ENCODE measurements at places on chromosomes 16 and 17.

DNA sequence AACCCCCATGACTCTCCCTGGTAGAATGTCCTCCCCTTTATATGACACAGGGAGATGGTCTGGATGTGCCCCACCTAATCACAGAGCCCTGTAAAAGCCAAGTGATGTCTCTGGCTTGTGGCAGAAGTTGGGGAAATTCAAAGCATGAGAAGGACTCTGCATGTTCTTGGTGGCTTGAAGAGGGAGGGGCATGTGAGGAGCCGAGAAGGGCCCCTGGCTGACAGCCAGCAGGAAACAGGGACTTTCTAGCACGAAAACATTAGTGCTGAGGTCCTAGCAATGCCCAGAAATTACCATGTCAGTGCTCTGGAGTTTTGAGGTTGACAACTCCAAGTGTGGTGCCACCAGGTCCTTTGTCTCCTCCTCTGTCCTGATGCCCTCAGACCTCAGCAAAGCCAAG, 75.9 kb downstream of the USP22 start:
- DNase-seq = no peak

DNA sequence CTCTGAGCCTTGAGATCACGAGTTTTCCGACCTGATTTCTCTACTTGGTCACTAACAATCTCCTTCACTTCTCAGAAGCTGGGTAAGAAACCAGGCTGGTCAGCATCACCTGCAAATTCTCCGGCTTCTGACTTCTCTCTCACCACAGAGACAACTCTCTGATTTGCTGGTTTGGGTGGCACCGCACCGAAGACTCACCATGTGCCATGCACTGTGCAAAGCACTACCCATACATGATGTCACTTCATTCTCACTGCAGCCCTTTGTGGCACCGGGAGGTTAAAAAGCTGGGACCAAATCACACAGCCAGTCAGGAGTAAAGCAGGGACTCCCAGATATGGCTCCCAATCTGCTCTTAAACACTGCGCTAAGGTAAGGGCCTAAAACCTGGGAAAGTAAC, 647 bp downstream of the VAC14 start:
- DNase-seq = no peak

GRCh38 chr16:88830258-88830657, 18.5 kb upstream of the APRT start:
- DNase-seq = no peak

DNA sequence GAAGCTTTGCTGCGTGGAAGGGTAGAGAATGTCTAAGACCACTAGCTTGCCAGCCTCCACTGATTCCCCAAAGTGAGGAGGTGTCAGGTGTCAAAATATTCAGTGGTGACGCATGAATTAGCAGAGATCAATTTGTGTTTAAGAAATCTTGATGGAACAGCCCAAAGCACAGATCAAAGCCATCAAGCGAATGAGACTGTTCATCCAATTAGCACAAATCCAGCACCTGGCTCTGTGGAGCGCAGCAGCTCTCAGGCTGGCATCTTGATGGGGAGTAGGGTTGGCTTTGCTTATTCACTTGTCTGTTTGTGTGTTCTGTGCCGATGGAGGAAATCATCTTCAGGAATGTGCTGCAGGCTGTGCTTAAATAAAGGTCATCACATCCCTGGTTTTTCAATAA, 456.8 kb upstream of the CCL2 start:
- DNase-seq = no peak

- no peak for DNase-seq
These were observed 65.1 kb downstream of the NUP93 start for GRCh38 chr16:56795011-56795410.

DNA sequence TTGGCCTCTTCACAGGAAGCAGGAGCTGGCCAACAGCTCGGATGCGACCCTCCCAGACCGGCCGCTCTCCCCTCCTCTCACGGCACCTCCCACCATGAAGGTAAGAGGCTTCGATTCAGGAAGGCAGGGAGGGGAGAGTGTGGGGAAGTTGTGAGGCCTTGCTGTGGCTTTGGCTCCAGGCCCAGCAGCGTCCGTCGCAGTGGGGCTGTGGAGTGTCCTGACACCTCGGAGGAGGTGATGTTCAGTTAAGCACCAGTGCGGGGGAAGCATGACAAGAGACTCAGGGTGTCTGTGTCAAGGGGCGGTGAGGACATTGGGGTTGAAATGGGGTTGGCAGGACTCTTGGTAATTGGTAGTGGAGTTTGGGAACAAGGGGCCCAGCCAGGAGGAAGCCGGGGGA, 109.0 kb downstream of the RAP1GAP2 start:
- DNase-seq = no peak

- DNase-seq = no peak
These were observed 482.2 kb upstream of the GOT2 start for GRCh38 chr16:59216291-59216690.

- DNase-seq = peak; percentile 62
These were observed 3.2 kb upstream of the DBNDD1 start for GRCh38 chr16:90022209-90023077.

GRCh38 chr17:8012996-8013640, 10.7 kb downstream of the GUCY2D start:
- DNase-seq = no peak

DNA sequence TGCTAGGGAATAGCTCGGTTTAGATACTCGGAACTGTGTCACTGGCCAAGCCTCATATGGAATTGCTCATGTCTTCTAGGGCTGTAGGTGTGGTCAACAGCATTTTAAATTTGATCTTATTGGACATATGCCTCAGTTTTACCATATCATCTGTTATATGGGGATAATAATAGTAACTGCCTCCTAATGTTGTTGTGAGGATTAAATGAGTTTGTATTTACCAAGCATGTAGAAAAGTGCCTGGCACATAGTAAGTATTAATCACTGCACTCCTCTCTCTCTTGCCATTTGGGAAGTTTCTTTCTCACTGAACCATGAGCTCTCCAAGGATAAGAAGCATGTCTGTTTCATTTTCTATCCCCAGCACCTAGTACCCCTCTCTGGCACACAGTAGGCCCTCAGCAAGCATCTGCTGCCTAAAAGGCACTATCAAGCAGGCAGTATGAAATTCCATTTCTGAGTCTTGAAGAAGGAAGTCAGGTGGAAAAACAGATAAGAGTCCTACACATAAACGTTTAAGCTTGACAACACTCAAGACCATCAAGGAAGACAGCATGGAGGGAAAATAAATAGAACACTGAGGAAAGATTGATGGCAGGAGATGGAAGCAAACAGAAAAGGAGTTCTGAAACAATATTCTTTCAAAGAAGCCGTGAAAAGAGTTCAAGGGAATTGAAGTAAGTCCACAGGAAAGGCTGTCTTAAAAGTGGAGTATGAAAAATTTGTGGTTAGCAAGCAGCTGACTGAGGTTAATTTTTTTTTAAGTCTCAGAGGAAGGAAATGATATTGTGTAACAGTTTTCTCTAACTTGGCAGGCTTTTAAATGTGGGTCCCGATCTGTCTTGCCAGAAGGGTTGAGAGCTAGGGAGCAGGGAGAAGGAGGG, 2.2 kb upstream of the ATP6V0A1 start:
- DNase-seq = no peak

GRCh38 chr17:42969001-42969581, 4.8 kb upstream of the AARSD1 start:
- DNase-seq = no peak

DNA sequence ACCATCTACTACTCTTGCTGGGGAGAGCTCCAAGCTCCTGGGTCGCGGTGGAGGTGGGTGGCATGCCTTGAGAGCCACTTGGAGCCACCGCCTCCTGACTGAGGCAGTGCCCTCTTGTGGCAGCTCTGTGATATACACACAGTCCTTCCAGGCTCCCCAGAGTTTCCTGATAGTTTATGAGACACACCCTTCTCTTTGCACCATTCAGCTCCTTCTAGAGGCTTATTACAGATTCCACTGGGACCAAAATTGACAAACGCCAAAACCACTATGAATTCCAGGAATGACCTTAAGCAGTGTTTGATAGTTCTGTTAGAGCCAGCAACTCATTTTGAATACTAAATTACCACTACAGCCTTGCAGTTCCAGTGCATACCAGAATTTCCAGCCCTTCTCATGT, 170.1 kb upstream of the CDH13 start:
- DNase-seq = no peak

DNA sequence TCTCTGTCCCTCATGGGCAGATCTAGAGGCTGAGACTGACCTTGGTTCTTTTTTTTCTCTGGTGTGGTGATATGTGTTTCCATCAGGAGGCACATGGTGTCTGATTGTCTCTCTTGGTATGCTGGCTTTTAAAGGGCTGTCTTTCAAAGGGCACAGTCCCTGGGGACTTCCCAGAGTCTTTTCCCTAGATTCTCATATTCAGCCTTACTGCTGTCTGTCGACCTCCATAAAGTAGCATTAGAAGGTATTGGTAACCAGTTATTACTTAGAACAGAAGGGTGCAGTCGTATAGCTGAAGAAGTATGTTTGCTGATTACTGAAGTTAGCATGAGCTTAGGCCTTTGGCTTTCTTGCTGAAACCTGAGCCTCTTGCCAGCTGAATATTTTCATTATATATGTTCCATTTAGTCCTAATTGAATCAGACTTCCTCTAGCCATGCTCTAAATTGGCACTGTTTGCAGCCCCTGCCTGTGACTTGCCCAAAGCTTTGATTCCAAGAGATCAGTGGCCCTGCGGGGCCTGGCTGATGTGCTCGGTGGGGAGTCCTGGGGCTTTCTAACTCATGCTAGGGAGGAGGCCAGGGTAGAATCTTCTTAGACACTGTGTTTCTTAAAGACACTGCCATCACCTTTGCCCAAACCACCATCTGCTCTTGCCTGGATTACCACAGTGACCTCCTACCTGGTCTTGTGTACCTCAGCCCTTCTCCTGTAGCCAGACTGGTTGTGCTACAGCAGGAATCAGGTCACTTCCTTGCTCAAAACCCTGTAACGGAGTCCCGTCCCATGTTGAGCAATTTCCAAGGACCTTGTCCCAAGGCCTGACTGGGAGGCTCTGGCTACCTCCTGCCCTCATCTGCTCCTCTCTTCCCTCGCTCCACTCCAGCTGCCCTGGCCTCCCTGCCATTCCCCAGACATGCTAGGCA, 71.5 kb downstream of the WWP2 start:
- no peak for DNase-seq

DNA sequence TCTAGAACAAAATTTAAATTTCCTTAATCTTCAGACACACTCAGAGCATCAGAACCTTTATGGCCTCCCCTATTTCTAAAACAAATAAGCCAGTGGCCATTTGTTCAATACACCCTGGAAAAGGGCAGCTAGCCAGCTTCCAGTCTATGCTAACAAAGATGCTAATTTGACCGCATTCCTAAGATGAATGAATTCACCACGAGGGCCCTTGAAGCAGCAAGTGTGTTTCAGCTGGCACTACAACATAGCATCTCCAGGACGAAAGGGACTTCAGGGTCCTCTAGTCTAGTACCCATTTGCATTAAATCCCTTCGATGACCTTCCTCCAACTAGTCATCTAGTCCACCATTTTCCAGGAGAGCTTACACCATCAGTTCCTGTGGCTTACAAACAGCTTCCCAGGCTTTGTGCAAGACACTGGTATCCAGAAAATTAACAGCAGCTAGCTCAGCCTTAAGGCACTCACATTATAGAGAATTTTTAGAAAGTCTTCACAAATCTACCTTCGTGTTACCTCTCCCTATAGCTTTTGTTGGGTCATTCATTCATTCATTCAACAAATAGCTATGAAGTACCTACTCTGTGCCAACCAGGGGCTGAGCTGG, 10.9 kb downstream of the KRT37 start:
- no peak for DNase-seq

GRCh38 chr17:15436473-15437302, 30.7 kb downstream of the CDRT4 start:
- DNase-seq = no peak

- no peak for DNase-seq
These were observed 4.2 kb upstream of the LRRC75A start for GRCh38 chr17:16495980-16496819.

DNA sequence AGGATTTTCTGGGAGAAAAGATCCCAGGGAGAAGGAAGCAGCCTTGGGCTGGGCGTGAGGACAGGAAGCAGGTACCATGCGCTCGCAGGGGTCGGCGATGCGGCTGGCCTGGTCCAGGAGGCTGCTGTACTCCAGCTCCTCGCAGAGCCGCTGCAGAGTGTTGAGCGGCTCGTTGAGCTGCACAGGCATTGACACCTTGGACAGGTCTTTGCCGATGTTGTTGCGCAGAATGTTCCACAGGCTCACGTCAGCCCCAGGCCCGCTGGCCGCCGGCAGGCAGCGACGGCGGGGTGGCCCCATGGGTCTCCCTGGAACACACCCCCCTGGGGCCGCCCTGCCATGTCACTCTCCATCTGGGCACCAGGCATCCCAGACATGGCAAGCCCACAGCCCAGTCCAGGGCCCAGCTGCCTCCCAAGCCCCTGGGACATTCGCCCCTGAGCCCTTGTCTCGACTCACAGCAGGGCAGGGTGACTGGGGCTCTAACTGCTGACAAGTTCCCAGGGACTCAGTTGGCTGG, 8.0 kb downstream of the OSBPL7 start:
- no peak for DNase-seq

- DNase-seq = no peak
These were observed 103.7 kb downstream of the GOSR1 start for GRCh38 chr17:30580916-30581315.

DNA sequence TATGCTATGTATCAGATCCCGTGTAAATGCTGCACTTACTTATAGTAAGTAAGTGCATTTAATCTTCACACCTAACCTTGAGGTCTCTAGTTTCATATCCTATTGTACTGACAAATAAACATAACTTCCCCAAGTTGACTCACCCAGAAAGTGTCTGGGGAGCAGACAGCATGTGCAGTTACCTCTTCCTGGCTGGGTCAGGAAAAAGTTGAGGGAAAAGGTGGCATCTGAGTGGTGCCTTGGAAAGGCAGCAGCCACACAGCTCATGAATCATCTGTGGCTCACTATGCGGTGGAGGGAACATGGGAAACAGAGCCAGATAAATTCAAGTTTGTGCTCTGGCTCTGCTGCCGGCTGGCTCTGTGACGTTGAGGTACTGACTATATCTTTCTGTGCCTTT, 382.0 kb upstream of the DYNLRB2 start:
- DNase-seq = no peak

DNA sequence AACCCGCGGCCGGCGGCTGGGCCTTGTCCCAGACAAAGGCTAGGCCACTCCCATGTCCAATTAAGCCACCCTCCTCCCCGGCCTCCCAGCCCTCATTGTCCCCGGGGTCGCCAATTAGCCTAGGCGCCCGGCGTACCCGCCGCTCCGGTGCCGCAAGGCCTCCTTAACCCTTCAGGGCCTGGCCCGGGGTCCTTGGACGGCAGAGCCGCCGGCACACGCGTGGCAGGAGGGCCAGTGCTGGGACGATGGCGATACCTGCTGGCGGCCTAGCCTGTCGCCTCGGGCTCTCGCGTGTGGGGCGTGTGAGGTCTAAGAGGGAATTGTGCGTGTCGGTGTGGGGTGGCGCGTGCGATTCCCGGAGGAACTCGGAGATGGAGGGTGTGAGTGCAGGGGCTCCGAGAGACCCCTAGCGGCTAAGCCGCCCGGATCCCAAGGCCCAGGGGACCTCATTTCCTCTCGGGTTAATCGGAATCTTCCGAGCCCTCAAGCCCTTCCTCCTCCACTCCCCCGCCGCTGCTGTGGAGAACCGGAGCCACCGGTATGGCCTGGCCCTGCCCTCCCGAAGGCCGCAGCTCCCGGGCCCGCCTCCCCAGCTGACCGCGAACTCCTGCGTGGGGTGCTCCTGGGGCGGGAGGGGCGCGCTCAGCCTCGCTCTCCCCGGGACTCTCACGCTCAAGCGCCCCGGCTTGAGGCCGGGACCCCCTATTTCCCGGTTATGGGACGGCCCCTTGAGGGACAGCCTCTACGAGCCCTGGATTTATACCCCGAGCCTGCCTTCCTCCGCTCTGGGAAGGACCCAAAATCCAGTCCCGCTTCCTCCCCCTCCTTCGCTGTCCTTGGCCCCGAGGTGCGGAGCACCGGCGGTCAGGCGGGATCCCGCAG, 11.9 kb downstream of the TBX2 start:
- no peak for DNase-seq

Measured in activated CD4-positive, CD25-positive, alpha-beta regulatory T cell (primary cell).